ENCODE measurements at places on chromosomes 3 and 15.

DNA sequence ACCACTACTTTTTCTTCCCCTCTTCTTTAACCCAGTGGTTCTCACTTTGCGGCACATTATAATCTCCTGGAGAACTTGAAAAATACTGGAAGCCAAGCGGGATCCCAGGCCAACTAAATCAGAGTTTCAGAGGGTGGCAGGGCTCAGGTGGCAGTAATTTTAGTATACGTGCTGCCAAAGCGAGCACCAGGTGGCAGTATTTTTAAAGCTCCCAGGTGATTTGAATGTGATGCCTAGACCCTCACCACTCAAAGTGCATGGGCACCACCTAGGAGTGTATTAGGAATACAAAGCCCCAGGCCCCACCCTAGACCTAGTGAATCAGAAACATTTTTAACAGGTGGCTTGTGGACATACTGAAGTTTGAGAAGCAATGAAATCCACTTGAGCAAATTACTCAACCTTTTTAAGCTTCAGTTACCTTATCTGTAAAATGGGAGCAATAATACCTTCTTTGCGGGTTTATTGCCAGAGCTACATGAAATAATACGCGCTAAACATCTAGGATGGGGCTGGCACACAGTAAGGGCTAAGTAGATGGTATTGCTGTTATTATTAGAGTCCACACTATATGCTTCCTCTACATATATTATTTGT is 8.3 kb downstream of the B3GALNT1 start:
- DNase-seq, result no peak

DNA sequence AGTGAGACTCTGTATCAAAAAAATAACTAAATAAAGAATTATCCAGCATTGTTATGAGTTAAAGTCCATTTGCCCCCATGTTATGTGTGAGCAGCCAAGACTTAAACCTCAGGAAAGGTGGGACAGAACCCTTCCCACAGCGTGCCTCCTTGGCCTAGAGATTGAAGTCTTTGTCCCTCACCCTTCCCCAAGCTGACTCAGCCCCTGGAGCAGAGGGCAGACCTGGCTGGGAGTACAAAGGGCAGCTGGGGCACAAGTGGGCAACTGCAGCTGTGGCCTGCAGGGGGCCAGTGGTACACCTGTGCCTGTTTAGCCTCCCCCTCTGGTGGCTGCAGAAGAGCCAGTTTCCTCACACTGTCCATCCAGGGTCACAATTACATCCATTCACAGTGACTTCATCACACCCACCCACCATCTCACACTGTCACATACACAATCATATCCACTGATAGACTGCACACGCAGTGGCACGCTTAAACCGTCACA is 940 bp upstream of the ACY1 start:
- DNase-seq, result no peak

- DNase-seq, result no peak
These were observed 14.8 kb upstream of the LCTL start for GRCh38 chr15:66580643-66581042.

GRCh38 chr3:144033863-144034262 is 62.2 kb downstream of the DIPK2A start:
- DNase-seq, result no peak

DNA sequence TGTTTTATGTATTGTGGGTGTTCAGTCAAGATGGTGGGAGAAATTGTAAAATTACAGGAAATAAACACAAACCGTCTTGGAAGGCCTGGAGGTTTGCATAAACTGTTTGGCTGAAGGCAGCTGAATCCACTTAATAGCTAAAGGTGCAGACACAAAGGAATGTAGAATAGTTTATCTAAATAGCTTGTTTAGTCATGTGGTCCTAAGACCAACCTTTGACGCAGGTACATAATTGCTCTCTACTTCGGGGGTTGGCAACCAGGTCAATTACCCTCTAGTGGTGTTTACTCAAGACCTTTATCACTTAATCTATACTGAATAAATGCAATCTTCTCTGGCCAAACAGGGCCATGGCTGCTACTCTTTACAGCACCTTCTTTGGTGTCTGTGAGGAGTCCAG is 502.8 kb downstream of the IGSF11 start:
- DNase-seq, result no peak

DNA sequence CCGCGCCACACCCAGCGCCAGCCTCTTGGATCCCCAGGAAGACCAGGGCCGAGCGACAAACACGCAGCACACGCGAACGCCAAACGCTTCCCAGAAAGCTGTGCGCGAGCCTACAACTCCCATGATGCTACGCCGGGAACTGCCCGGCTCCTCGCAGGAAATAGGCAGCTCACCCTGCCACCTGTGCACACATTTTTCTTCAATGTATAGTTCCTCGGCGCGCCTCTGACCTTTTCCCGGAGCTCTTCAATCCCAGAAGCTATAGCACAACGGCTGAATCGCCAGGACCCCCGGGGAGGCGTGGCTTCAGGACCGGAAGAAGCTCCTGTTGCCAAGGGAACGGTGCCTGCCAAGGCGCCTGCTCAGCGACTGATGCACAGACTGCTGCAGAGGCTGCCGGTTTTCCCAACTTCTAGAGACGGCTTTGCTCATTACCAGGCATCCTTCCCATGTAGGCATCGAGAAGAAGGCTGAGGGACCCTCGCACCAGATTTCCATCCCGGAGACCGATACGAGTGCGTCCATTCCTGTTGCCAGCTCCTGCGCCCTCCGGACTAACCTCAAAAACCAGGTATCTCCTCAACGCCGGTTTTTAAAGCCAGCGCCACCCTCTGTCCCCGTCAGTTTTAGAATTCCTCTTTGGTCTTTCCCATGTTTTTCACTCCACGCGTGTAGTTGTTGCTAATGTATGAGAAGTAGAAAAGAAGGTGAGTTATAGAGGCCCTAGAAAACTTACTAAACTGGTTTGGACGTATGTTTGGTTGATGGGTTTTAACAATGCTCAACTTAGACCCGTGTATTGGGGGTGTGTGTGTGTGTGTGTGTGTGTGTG is at the start of gene ARL6:
ARL6 (plus strand) TSS at position 352 of the 832 bp plus-strand sequence. CDS start 3,350 bp downstream, outside the sequence.
- peak; percentile 60 for DNase-seq

- DNase-seq, result no peak
These were observed 23.6 kb upstream of the PLXNA1 start for GRCh38 chr3:126959136-126959920.

- no peak for DNase-seq
These were observed 379.2 kb downstream of the VPS13C start for GRCh38 chr15:61681038-61681418.

DNA sequence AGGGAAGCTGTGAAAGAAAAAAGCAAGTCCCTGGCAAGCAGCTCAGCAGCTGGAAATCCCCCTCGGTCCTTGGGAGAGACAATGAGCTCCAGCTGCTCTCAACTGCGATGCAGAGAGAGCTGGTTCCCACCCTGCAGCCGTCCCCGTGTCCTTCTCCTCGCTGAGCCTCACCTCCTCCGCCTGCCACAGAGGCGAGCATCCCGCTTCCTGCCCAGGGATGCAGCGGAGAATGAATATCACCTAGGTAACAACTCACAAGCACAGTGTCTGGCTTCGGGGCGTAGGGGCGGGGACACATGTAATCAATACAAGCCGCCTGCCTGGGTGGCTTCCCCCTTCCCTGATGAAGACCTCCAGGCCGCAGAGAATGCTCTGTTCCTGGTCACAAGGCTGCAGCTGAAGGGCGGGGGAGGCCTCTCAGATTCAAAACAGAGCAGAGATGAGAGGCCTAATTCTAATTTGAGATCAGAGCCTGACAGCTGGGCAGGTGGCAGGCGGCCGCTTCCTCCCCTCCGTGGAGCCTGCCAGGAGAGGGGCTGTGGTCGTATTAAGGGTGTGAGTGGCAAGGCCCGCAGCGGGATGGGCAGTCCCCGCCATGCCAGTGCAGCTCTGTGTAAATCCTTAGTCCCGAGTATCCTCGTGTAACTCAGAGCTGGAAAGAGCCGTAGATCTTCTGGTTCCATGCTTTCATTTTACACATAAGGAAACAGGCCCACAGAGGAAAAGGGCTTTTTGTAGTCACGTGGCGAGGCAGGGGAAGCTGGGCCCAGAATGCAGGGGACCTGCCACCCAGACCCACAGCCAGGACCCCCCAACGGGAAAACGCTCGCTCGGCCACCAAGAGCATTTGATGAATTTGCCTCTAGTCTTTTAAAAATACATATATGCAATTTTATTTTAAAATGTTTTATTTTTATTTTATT is 24.3 kb downstream of the ZDHHC19 start:
- DNase-seq, result no peak

- DNase-seq, result no peak
These were observed 93.3 kb downstream of the TRIM42 start for GRCh38 chr3:140770977-140771667.

DNA sequence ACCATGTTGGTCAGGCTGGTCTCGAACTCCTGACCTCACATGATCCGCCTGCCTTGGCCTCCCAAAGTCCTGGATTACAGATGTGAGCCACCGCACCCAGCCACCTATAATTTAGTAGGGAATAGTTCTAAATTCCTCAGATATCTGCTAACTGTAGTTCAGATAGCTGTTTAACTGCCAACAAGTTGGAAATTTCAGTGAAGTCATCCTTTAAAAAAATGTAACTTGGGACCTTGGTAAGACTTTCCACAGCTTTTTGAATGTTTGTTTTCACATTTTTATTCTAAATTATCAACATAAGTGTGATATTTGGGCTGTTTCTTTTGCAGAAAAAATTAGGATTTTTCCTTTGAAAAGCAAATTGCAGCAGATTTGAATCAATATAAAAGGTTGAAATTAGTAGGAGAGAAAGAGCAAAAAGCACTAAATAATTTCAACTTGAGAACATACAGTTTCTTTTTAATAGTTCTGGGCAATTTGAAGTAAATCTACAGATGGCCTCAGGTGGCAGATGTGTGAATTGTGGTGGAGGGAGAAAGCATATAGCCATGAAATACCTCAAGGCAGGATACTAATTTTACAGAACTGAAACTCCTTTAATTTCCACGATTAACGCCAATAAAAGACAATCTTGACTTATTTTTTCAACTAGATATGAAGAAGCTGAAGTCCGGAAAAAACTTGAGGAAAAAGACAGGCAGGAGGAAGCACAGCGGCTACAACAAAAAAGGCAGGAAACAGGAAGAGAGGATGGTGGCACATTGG is 34.3 kb downstream of the USP8 start:
- no peak for DNase-seq

DNA sequence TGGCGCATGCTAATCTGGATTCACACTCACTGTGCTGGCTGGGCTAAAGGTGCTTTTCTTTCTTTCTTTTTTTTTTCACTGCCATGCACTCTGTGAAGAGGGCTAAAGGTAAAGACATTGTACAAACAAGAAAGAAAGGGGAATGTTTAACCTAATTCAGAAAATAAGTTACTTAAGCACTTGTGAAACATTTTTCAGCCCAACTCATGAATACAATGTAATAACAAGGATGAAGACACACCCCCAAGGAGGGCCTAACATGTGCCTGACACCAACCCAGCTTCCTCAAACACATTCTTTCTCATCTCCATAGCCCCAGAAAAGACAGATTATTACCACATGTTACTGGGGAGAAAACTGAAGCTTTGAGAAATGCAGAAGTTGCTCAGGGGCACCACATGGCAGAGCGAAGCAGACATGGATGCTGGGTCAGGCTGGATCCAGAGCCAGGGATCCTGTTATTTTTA is 5.7 kb downstream of the STIMATE start:
- DNase-seq, result no peak

DNA sequence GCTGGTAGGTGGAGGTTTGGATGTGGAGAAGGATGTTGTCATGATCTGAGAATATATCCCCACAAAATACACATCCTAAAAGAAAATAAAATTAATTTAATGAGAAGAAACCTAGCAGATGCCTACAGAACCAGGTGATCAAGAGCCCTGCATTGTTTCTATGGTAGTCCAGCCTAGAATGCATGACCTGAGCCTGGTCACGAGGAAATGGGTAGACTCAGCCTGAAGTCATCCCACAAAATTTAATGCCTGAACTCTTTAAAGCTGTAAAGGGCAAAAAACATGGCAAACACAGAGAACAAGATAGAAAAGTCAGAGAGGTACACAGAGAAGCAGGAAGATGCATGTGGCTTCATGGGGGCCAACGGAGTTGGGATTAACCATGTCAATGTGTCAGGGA is 36.0 kb downstream of the LDHAL6B start:
- no peak for DNase-seq

DNA sequence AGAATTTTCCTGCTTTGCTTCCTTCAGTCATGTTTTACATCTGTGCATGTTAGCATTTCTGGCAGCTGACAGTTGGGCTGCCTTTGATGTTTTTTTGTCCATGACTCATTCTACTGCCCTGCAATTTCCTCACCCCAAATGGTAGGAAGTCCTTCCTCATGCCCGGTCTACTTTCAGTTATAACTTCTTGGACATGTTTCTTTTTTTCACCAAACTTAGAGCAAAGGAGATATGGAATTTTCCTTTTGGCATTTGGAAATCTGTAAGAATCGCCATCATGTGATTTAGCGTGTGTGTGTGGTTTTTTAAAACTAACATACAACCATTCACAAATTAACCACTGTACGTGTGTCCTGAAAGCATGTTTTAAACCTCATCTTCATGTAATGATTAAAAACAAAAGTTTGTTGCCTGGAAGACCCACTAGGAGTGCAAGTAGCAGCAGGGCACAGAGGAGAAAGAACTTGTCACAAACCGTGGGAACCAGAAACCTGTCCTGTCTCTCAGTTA is 430.7 kb upstream of the CFAP20DC start:
- no peak for DNase-seq

DNA sequence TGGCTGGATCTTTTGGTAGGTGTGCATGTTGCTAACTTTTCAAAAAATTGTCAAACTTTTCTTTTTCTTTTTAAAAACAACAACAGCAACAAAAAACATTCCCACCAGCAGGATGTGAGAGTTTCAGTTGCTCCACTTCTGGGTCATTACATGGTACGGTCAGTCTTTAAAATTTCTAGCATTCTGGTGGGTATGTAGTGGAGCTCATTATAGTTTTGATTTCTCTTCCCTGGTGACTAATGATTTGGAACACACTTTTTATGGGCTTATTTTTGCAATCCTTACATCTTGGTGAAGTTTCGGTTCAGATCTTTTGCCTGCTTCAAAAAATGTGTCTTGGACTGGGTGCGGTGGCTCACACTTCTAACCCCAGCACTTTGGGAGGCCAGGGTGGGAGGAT is 19.3 kb downstream of the ATP1B3 start:
- DNase-seq, result no peak

DNA sequence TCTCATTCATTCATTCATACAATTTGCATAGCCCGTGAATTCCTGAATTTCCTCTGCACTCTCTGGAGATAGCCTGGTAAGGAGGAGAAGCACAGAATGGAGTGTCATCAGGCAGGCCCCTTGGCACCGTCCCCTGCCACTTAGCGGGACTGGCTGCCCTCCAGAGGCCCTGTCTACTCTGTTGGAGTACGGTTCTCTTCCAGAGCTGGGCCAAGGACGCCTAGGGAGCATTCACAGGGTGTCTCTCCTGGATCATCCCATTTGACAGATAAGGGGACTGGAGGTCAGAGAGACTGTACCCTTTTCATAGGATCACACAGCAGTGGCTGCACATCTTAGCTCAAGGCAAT is 48.0 kb downstream of the PTH1R start:
- no peak for DNase-seq

DNA sequence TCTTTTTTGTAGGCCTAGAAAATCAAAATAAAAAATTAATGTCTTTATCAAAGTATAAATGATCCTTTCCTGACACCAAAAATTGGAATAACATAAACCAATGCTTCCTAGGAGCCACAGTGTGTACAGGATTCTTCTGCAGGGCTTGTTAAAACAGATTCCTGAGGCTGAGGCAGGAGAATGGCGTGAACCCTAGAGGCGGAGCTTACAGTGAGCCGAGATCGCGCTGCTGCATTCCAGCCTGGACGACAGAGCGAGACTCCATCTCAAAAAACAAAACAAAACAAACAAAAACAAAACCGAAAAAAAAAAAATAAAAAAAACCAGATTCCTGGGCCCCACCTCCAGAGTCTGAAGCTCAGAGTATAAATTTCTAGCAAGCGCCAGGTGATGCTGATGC is 78.0 kb downstream of the PEX5L start:
- DNase-seq, result no peak
